Gastroesophageal sphincter (tissue), 4 donors: ENCODE measurements at places on chromosomes 2 and 18. TPM values are rescaled to one million over a fixed set of nuclear protein-coding genes. Genes with fewer than 3 reads are reported as not detected.

The CAPN13 gene
- 0.12 TPM for total RNA-seq

The SCN3A gene
- total RNA-seq = 0.62 TPM

The FAHD2B gene
- 15.6 TPM for total RNA-seq

The ARHGEF33 gene
- total RNA-seq = 0.96 TPM

The FKBP1B gene
- total RNA-seq = 5.8 TPM

The STARD6 gene
- total RNA-seq = not detected

The KCNIP3 gene
- 21.8 TPM for total RNA-seq

The CYBRD1 gene
- 168 TPM for total RNA-seq

The CYTIP gene
- 2.9 TPM for total RNA-seq

The CCDC195 gene
- not detected for total RNA-seq

The GREB1L gene
- total RNA-seq = 14.9 TPM

The EIF2B4 gene
- total RNA-seq = 54.9 TPM

The VRK2 gene
- total RNA-seq = 29.5 TPM

The SP5 gene
- 0.92 TPM for total RNA-seq

The ALLC gene
- not detected for total RNA-seq

The NXPH2 gene
- not detected for total RNA-seq

The SERPINB11 gene
- not detected for total RNA-seq

The DNAJC5G gene
- total RNA-seq = not detected

The LINC00305 gene
- total RNA-seq = not detected

The TGFA gene
- 1.7 TPM for total RNA-seq

The RMND5A gene
- 75.6 TPM for total RNA-seq

The PSMA8 gene
- not detected for total RNA-seq

The THAP4 gene
- total RNA-seq = 68.4 TPM

The PLA2R1 gene
- total RNA-seq = 6.8 TPM
